ENCODE measurements at places on chromosomes 16 and 17. TPM values are rescaled to one million over a fixed set of nuclear protein-coding genes. Genes with fewer than 3 reads are reported as not detected.

GAST gene
- total RNA-seq: not detected

CDR2 gene
- total RNA-seq: 38.7 TPM

SLC5A10 gene
- not detected for total RNA-seq

FOXC2 gene
- total RNA-seq: 1.0 TPM

ADAMTS18 gene
- not detected for total RNA-seq

SNAI3 gene
- not detected for total RNA-seq

MYO19 gene
- total RNA-seq: 33.1 TPM

ACSF3 gene
- total RNA-seq: 33.7 TPM

HERPUD1 gene
- 86.5 TPM for total RNA-seq

ABCA10 gene
- 4.7 TPM for total RNA-seq

SLFN12L gene
- 0.17 TPM for total RNA-seq

ABCC11 gene
- total RNA-seq: 0.44 TPM

ABCA9 gene
- total RNA-seq: 23.3 TPM

MYH11 gene
- under 0.01 TPM for total RNA-seq

SPHK1 gene
- 19.2 TPM for total RNA-seq

CCL7 gene
- 1.7 TPM for total RNA-seq

CDK3 gene
- 1.9 TPM for total RNA-seq

CCL1 gene
- not detected for total RNA-seq

MYH1 gene
- total RNA-seq: not detected

MT1H gene
- not detected for total RNA-seq

PRSS21 gene
- total RNA-seq: 2.0 TPM

VAT1L gene
- total RNA-seq: 0.29 TPM

TVP23B gene
- 79.6 TPM for total RNA-seq

DCAKD gene
- total RNA-seq: 29.4 TPM

KRTAP2-1 gene
- not detected for total RNA-seq

GJC1 gene
- 10.4 TPM for total RNA-seq

VWA3A gene
- not detected for total RNA-seq

PRR29 gene
- total RNA-seq: 1.8 TPM

ASPA gene
- total RNA-seq: 1.2 TPM

RASD1 gene
- 1.2 TPM for total RNA-seq

OSGIN1 gene
- 3.8 TPM for total RNA-seq

MPO gene
- total RNA-seq: 0.17 TPM

TTYH2 gene
- 4.1 TPM for total RNA-seq

CSH2 gene
- total RNA-seq: not detected

AGRP gene
- not detected for total RNA-seq
